ENCODE measurements at places on chromosomes 16 and 17.

GRCh38 chr17:64331931-64332493 lies 58.6 kb downstream of the PECAM1 start:
- no peak for DNase-seq

GRCh38 chr16:30482366-30482765 lies 9.8 kb downstream of the ITGAL start:
- no peak for DNase-seq

DNA sequence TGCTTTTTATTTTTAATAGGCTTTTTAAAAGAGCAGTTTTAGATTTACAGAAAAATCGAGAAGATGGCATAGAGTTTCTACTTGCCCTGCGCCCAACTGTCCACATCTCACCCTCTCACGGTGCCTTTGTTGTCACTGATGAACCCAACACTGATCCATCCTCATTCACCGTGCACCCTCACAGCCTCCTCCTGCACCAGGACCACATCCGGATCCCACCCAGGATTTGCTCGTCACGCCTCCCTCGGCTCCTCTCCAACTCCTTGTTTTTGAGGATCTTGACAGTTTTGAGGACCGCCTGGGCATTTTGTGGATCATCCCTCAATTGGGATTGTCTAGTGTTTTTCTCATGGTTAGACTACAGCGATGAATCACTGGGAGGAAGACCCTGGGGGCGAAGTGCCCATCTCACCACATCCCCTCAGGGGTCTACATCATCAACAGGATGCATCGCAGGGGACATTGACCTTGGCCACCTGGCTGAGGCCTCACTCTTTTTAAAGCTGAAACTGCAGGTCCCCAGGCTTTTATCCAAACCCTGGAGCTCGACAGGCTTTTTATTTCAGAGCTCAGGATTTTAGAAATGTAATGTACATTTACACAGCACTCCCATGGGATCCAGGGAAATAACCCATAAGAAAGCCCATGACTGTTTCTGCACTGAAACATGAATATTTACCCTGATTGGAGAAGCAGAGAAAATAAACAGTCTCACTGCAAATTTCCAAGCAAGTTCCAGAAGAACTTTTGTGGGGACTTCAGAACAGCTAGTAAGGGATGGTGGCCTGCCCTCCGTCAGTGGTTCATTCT lies 71.8 kb upstream of the ZNF469 start:
- DNase-seq = no peak

- no peak for DNase-seq
Measured at GRCh38 chr16:17204206-17204605, 266.6 kb downstream of the XYLT1 start.

- DNase-seq = no peak
Measured at GRCh38 chr17:45935710-45936509, 41.6 kb downstream of the MAPT start.

- no peak for DNase-seq
Measured at GRCh38 chr16:86631444-86631843, 53.1 kb downstream of the FOXL1 start.

DNA sequence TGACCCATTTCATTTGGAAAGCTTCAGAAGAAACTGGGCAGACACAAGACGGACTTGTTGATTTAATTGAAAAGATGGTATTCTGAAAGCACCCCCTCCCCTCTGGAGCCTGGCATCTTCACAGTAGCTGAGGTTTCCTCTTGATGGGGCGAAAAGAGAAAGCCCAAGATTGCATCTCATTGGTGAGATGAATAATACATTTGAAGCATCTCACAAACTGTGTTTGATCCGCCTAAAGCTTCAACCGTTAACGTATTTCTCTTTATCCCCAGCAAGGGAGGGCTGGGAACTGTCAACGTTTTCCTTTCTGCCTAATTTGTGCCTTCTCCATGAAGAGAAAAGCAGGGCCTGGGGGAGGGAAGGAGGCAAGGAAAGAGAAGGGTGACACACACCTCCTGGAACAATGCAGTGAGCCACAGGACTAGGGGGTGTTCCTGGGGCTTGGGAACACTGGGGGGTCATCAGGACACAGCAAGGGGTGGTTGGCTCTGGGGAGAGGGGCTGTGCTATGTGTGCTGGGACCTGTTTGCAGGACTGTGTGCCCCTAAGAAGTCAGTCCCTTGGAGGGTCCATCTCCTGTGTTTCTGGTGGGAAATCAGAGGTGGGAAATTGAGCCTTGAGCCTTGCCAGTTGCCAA lies 18.5 kb upstream of the PIPOX start:
- no peak for DNase-seq

DNA sequence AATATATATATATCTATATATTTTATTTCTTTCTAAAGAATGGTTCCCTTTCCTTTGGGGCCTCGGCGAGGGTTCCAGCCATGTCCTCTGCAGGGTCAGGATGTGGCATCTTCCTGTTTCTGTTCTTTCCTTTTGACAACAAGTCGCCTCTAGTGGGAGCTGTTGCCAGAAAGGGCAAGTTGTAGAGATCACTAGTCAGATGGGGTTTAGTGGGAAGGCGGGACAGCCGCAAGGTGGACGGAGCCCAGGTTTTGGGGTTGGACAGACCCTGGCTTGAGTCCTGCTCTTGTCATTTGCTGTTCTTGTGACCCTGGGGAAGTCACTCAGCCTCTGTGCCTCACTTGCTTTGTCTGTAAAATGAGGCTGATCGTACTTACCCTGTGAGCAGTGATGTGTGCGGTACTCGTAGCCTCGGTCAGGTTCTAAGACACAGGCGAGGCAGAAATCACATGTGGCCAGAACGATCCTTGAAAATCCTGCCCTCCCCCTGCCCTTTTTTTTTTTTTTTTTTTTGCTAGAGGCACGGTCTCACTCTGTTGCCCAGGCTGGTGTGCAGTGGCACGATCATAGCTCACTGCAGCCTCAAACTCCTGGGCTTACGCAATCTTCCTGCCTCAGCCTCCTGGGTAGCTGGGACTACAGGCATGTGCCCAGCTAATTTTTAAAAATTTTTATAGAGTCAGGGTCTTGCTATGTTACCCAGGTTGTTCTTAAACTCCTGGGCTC lies 80.1 kb downstream of the ABCC6 start:
- peak; percentile 14 for DNase-seq

GRCh38 chr17:45224671-45225050 lies 3.0 kb downstream of the FMNL1 start:
- DNase-seq = no peak

DNA sequence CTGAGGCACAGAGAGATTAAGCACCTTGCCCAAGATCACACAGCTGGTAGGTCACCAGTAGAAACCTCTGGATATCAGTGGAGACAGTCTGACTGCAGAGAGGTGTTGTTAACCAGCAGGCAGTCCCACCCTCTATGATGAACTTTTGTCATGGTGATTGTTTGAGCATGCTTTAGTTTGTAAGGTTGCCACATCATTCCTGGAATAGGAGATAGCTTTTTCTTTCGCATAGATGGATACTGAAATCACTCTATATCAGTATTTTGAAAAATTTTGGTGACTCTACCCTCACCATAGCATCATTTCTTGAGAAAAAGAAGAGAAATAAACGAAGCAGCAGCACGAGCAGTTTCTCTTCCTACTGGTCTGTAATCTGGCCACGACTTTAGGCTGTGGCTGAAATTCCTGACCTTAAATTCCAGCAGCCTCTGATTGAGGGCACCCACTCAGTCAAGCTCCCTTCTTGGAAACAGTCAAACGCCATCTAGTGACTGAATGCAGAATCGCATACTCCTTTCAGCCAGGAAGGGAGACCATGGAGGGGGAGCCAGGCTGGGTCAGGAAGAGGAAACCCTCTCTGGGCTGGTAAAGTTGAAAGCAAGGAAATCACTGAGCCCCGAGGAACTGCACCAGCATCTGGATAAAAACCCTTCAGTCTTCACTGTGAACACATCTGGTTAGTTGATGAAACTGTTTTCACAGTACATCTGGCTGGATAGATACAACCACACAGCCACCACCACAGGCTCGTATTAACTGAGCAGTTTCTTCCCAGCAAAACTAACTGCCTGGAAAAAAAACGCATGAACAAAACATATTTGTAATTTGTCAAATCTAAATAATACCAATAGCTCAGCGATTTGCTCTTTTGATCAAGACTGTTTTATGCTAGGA lies 108.5 kb upstream of the XYLT1 start:
- DNase-seq = peak; percentile 76

DNA sequence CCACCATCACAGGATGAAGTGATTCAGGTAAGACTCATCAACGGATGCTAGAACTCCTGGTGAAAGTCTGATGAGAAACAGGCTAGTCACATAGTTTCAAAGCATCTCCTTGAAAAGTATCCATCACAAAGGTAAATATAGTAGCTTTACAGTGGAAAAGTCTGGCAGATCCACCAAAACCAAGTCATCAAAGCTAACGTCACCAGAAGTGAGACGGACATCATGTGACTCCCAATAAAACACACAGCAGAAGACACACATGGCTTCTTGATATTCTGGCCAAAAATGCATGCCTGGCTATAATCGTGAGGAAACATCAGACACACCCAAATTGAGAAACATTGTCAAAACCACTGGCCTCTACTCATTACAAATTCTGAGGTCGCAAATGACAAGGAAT lies 17.9 kb upstream of the TRPV3 start:
- no peak for DNase-seq

DNA sequence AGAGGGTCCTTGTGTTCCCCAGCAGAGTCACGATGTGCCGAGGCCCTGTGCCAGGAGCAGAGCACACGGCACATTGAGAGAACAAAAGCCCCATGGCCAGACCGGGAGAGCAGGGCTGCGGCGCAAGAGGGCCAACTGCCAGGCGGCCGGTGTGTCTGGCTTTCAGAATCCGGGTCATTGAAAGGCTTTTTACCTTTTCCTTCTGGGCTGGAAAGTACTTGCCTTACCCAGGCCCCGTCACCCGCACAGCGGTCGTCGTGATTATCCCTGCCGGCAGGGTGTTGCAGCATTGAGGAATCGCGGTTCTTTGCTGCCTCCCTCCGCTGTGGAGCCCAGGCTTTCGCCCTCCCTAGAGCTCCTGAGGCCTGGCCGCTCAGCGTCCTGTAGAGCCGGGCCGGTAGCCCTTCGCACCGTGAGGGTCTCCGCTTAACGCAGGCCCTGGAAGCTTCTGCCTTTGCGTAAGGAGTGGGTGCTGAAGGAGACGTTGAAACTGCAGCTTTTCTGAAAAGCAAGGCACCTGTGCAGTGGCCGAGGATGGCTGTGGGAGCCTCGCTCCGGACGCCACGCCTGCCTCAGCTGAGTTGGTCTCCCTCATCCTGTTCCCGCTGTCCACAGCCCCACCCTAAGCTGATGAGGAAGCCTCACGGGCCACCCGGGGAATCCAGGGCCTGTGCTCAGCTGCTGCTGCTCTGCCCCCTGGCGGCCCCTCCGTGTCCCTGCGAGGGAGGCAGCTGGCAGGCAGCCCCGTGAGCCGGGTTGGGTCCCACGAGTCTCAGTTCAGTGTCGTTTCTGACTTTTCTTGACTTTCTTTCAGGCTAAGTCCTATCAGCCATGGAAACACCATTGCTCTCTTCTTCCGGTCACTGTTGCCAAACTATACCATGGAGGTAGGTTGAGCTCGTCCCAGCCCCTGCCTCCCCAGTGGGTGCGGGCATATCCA lies 8.6 kb upstream of the MC1R start:
- DNase-seq = peak; percentile 58

- DNase-seq = no peak
Measured at GRCh38 chr16:57693550-57693949, 1.1 kb upstream of the DRC7 start.
